ENCODE measurements at places on chromosomes 3 and 15.

DNA sequence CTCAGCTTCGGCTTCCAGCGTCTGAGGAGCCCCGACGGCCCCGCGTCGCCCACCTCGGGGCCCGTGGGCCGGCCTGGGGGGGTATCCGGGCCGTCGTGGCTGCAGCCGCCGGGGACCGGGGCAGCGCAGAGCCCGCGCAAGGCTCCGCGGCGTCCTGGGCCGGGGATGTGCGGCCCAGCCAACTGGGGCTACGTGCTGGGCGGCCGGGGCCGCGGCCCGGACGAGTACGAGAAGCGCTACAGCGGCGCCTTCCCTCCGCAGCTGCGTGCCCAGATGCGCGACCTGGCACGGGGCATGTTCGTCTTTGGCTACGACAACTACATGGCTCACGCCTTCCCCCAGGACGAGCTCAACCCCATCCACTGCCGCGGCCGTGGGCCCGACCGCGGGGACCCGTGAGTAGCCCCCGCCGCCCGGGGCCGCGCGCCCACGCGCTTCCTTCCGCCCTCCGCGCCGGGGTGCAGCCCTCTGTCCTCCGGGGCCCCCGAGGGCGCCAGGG lies 462 bp downstream of the EDEM1 start:
- DNase-seq: peak; percentile 51

- no peak for DNase-seq
These were observed 139.3 kb downstream of the SERPINI1 start for GRCh38 chr3:167874671-167875372.

DNA sequence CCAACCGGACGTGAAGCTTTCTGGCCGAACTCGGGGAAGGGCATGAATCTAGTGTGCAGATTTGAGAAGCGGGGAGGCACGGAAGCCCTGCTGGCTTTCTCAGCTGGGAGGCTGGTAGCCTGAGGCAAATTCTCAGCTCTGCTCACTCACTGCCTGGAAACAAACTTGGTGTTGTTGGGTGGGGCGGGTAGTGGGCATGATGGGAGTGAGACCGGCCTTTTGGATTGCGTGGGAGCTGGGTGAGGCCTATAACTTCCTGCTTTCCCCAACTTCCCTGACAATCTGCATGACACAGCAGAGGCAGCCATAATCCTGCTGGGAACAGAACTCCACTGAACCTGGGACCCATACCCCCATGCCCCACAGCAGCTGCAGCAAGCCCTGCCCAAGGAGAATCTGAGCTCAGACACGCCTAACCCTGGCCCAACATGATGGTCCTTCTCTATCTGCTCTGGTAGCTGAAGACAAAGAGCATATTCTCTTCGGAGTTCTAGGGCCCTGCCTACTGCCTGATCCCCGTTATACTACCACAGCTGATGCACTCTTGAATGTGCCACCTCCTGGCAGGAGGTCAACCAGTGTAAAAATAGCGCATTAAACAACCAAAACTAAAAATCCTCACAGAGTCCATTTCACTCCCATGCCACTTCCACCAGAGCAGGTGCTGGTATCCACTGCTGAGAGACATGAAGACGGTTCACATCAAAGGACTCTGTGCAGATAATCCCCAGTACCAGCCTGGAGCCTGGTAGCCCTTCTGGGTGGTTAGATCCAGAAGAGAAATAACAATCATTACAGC lies 44.7 kb downstream of the CEP70 start:
- no peak for DNase-seq

DNA sequence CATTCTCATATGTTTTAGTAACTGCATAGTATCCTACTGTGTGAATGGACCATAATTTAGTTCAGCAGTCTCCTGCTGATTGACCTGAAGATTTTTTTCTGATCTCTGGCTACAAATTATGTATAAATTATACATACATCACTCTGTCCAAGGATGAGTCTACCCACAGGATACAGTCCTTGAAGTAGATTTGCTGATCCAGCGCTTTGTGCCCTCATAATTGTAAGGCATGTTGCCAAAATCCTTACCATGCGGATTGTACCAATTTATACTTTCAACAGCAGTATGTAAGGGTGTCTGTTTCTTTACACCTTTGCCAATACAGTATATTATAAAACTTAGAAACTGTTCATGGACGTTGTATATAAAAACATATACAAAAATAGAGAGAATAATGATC lies 46.5 kb downstream of the ACAA1 start:
- DNase-seq: no peak

DNA sequence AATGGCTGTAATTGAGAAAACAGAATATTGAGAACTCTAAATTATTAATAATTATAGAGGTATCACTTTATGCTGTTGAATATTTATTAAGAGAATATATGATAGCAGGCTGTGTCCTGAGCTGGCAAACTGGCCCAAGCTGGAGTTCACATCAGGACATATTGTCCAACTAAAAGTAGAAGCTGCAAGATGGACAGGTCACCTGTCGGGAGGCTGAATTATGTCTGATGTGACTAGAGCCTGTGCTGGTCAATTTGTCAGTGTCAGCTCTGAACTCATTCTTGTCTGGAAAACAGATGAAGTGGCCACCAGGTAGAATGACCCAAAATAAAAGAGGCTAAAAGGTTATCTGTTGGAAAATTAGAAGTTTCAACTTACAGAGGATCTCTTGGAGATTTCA lies 392.2 kb downstream of the LRTM1 start:
- DNase-seq: no peak

GRCh38 chr3:150330872-150331271 lies 77.2 kb upstream of the TSC22D2 start:
- DNase-seq: no peak

GRCh38 chr15:42578984-42579537 lies 3.7 kb downstream of the STARD9 start:
- DNase-seq: no peak

GRCh38 chr3:23308986-23309625 lies 106.0 kb downstream of the UBE2E2 start:
- DNase-seq: no peak

GRCh38 chr3:13650210-13651056 lies 101.5 kb downstream of the FBLN2 start:
- peak; percentile 57 for DNase-seq

- no peak for DNase-seq
These were observed 307.4 kb upstream of the DPPA4 start for GRCh38 chr3:109644746-109645145.

GRCh38 chr15:63729115-63729884 lies 104.4 kb downstream of the HERC1 start:
- DNase-seq: no peak

DNA sequence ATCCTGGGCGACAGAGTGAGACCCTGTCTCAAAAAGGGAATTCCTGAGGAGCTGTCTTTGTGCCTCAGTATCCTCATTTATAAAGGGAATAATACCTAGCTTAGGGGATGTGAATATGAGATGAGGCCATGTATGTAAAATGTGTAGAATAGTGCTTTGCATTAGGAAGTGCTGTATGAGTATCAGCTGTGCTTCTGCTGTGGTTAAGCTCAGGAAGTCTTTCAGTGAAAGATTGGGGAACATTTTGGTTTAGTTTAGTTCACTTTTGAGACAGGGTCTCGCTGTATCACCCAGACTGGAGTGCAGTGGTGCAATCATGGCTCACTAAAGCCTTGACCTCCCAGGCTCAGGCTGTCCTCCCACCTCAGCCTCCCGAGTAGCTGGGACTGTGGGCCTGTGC lies 10.6 kb downstream of the THUMPD3 start:
- DNase-seq: no peak

DNA sequence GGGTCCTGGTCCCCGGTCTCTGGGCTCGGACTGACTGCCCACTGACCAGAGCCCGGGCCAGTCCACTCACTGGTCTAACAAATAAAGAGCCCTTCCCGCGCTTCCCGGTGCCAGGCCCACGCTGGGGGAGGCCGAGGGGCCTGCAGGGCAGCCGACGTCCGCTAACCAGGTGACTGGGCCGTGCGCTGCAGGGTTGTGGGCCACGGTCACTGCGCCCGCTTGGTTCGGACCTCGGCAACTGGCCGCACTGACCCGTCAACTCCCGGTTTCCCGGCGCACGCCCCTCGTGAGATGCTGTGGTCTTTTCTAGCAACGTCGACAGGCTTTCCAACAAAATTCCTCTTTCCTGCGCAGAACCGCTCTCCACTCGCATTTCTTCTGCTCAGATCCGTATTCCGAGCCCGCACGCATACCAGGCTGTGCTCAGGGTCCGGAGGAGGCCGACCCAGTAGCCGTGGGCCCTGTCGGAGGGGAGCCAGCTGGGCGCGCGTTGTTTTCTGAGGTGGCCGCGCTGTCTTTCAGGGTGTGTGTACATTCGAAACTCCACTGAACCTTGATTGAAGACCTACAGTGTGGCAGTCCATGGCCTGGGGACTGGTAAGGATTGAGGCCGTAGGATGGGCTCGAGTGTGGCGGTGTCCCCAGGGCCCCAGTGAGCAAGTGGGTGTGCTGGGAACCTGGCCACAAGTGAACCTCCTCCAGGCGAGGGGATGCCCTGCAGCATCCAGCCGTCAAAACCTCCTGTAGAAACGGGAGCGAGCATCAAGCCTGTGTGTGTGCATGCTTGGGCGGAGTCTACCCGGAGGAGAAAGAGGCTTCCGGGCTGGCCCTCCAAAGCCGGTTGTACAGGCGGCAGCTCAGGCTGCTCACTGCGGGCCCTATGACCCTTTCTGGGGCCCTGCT lies 875 bp upstream of the NT5DC2 start:
- no peak for DNase-seq

- DNase-seq: no peak
These were observed 2.9 kb downstream of the STOML1 start for GRCh38 chr15:73989001-73989798.

- no peak for DNase-seq
These were observed 70.9 kb downstream of the DCUN1D1 start for GRCh38 chr3:182909318-182910040.

DNA sequence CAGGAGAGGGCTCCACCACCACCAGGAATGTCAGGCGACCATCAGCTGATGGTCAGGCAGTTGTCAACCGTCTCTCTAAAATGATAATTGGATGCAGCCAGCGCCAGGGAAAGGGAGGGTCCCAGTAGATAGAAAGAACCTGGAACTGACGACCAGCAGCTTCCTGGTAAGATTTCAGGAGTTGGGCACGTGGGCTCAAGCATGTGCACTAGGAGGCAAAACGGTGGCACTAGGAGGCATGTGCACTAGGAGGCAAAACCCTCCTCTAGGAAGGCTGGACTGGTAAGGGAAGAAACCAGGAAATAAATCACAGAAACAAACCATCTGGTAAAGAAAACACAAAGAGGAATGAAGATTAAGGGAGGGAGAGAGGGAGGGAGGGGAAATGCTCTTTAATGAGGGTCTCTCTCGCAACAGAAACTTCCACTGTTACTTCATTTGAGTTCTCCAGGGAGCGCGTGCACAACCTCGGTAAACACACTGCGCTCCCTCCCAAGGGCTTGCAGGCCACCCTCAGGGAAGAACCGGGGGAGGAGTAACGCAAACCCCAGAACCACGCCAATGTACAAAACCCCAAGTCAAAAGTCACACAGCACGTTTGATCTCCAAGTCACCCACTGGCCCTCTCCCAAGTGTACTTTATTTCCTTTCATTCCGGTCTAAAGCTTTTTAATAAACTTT lies 116.7 kb downstream of the XXYLT1 start:
- DNase-seq: no peak

DNA sequence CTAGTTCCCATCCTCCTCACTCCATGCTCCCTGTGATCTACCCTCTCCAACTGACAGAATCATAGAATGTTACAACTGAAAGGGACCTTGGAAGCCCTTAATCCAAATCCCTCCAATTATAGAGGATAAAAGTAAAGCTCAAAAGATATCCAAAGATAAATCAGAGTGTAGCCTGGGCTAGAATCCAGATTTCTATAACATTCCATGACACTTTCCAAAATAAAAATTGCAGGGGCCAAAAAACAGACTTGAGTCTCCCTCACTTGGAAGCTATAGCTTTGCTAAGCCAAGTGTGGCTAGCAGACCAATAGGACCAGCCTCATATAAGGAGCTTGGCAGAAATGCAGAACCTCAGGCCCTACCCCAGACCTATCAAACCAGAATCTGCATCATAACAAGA lies 148.1 kb downstream of the NTRK3 start:
- DNase-seq: no peak

DNA sequence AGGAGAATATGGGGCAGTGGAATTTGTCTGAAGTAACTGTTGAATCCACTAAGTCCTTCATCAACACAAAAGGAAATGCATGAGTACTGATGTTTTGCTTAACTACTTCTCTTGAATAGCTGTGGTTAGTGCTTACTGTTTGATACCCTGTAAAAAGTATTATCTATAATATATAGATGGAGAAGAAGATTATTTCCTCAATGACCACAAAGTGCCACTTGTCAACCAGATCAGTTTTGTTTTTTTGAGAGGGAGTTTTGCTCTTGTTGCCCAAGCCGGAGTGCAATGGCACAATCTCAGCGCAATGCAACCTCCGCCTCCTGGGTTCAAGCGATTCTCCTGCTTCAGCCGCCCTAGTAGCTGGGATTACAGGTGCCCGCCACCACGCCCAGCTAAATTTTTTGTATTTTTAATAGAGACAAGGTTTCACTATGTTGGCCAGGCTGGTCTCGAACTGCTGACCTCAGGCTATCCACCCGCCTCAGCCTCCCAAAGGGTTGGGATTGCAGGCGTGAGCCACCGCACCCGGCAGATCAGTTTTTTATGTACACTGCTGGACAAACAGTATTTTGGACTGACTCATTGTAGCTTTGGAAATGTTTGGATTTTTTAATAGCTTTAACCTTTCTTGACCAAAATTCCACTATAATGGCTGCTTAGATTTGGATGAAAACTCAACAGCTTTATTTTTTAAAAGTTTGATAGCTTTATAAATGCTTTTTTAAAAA lies 1.5 kb upstream of the RPLP1 start:
- DNase-seq: no peak

- peak; percentile 58 for DNase-seq
These were observed 24.4 kb upstream of the TXNRD3 start for GRCh38 chr3:126679318-126679751.

DNA sequence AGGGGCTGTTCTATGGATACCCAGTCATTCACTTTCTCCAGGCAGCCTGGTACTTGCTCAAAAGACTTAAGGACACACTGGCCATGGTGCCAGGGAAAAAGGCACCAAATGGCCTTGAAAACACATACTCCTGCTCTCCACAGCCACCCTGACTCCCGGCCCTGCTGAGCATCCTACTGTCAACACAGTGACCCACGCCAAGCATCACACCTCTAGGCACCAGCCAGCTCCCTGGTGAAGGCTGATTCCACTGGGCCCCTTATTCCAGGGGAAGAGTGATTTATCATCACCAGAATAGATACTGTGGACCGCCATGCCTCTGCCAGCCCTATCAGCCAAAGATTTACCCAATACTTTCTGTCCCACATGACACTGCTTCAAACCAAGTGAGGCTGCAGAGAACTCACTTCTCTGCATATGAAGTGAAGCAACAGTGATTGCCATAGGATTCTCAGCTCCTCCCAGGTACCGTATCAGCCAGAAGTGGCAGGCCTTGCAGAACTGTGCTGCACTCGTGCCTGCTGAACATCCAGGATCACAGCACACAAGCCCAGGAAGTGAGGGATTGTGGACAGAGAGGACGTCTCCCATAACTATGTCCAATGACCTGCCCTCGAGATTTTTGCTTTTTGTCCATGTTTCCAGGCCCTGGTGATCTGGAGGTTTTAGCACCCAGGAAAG lies 63.7 kb downstream of the WHAMM start:
- no peak for DNase-seq
